Suppressor macrophage treated with lipopolysaccharide for 4 hours (primary cell): ENCODE measurements at places on chromosomes 3 and 15.

DNA sequence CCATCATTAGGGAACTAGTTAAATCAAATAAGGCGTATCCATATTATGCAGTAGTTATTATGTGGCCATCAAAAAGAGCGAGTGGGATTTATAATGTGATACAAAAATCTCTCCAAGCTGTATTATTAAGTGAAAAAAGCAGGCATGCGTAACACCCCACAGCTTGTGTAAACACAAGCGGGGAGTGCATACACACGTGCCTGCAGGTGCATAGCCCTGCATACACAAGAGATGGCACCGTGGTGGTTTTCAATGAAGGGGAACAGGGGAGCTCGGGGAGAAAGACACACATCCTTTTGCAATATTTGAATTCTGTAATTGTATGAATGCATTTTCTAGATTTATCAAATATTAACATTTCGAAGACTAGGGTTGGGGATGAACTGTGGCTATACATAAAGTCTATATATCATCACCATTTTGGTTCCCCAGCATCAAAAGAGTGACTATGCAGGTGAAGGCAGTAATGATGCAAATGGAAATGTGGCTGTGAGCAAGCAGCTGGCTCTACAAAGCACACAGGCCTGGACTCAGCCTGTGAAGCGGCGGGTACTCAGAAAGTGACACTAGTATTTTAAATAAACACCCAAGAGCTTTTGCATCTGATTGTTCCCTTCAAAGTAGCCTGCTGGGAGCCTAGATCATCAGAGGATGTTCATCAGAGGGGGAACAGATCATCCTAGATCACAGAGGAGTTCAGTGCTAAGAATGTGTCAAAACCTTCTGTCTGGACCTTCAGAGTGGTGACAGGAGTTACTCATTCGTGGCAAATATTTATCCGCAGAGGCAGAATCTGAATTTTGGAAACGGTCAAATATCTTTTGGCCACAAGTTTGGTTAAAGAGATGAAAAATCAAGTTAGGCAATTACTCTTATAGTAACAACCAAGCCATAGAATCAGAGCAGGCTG, 9.4 kb upstream of the KIF7 start:
- DNase-seq = no peak

GRCh38 chr3:31981206-31982181, at the start of the genes OSBPL10 and ZNF860:
TSS of gene OSBPL10 (minus strand) at chr3:31981262. CDS start at chr3:31981179, 83 bp downstream.
TSS of gene ZNF860 (plus strand) at chr3:31981750. CDS start at chr3:31989080, 7,330 bp downstream.
- peak; percentile 48 for DNase-seq

- DNase-seq = no peak
Measured at GRCh38 chr15:36075333-36075732, 504.1 kb upstream of the CDIN1 start.

DNA sequence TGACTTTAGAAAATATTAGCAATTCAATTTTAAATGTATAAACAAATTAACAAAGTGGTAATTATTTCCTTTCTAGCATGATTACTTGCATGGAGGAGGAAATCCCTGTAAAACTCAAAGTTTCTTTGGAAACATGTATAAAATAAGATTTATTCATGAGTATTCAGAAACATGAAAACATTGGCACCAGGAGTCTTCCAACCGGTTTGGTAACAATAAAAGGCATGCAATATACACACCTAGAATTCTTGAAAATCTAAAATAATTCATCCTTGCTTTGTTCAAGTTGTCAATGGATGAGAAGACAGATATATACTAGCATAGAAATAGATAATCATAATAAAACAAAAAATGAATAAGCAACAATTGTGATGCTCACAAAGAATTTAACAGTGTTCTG, 76.4 kb downstream of the ZPLD1 start:
- no peak for DNase-seq

GRCh38 chr3:81315030-81315429, 446.4 kb downstream of the GBE1 start:
- no peak for DNase-seq

GRCh38 chr3:22007368-22007767, 256.4 kb upstream of the ZNF385D start:
- DNase-seq = no peak
